ENCODE measurements at places on chromosomes 5 and 9. TPM values are rescaled to one million over a fixed set of nuclear protein-coding genes. Genes with fewer than 3 reads are reported as not detected.

The C9 gene
- not detected for polyA plus RNA-seq

The CARD9 gene
- polyA plus RNA-seq: 1.4 TPM

DNA sequence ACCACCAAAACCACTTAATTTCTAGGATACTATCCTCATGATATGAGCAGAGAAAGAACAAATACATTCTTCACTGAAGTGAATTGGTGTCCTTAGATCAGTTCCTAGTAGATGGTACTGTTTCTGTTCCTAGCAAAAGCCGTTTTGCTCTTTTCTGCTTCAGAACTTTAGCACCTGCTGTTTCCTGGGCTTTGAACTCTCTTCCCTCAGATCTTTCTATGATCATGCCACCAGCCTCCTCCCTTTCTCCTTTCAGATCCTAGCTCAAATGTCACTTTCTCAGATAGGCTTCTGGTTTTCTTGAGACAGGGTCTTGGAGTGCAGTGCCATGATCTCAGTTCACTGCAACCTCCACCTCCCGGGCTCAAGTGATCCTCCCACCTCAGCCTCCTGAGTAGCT is 118.0 kb downstream of the EGFLAM start:
- no peak for DNase-seq

- no peak for DNase-seq
These were observed 527 bp downstream of the MEF2C start for GRCh38 chr5:88882276-88883038.

DNA sequence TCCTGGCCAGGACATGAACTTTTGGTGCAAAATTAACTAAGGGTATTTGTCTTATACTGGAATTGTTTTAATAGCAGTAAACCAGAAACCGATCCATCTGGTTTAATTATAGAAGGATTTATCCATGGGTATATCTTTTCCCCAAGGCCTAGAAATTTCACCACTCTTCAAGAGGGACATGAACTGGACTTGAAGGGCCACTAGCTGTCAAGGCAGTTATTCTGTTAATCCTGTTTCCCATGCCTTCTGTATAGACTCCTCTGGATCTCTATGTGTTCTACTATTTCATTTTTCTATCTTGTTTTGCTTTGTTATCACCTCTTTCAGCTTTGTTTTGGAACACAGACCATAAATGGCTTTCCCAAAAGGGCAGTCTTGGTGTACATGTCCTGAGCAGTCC is 467.6 kb downstream of the KIF4B start:
- DNase-seq: no peak

DNA sequence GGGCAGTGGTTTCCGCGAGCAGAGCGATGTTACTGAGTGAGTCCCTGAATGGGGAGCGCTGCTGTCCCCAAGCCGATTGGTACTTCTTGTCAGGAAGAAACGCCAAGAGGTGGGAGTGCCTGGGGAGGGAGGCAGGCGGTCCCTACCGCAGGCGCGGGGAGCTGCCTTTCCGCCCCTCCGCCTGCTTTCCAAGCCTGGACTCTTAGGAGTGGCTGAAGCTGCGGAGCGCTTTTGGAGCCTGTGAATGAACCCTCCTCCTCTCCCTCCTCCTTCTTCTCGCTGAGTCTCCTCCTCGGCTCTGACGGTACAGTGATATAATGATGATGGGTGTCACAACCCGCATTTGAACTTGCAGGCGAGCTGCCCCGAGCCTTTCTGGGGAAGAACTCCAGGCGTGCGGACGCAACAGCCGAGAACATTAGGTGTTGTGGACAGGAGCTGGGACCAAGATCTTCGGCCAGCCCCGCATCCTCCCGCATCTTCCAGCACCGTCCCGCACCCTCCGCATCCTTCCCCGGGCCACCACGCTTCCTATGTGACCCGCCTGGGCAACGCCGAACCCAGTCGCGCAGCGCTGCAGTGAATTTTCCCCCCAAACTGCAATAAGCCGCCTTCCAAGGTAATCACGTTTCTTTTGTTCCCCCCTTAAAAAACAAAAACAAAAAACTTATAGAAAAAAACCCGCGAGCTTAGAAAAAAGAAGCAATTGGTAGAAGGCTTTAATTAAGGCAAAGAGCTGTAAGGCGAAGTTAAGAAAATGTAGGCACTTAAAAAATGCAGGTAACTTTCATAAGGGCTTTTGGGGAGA is at the start of gene VCAN:
VCAN (plus strand) TSS at position 340 of the 808 bp plus-strand sequence. CDS start 11,775 bp downstream, outside the sequence.
- peak; percentile 74 for DNase-seq

- DNase-seq: no peak
These were observed 418.7 kb upstream of the WWC1 start for GRCh38 chr5:167872791-167873190.

DNA sequence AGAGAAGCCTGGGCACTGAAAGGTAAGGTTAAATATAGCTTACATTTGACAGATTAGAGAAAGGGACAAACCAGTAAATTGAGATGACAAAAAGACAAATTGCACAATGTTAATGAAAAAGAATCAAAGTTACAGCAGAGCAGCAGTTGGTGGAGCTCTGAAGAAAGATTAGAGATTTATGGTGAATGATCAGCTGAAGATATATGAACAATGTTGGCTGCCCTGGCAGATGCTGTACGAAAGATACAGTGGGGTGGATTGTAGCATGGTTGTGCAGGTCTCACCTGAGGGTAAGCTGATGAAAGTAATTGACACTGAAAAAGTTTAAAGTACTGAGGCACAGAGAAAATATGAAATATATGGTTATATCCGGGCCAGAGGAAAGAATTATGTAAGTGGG is 492.1 kb downstream of the ARHGEF28 start:
- no peak for DNase-seq
